ENCODE measurements at places on chromosomes 11 and 22. TPM values are rescaled to one million over a fixed set of nuclear protein-coding genes. Genes with fewer than 3 reads are reported as not detected.

The RAPSN gene
- not detected for polyA plus RNA-seq

The SLC5A1 gene
- polyA plus RNA-seq, result not detected

The OR8G5 gene
- not detected for polyA plus RNA-seq

The OR51E2 gene
- polyA plus RNA-seq, result not detected

The SULT4A1 gene
- polyA plus RNA-seq, result not detected

The OR2AG1 gene
- polyA plus RNA-seq, result not detected
